CD4-positive, alpha-beta memory T cell (primary cell): ENCODE measurements at places on chromosomes 16 and 17.

- no peak for DNase-seq
Measured at GRCh38 chr16:17335826-17336529, 134.8 kb downstream of the XYLT1 start.

DNA sequence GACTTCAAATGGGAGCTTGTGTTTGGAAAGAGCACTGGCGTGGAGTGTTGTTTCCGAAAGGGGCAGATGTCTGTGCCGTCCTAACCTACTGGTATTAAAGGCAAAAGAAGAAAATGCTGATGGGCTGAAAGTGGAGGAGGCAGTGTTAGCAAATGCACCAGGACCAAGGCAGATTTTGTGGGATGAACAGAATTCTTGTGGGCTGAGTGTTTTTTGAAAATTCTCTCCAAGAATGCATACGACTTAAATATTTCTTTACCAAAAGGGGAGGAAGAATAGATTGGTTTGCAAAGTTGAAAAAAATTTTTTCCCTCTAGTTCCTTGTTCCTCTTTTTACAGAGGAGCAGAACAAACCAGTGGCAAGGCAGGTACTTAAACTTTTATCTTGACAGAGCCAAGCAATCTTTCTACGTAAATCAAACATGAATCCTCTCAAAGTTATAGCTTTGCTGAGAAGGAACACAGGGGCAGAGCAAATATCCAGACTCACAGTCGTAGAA lies 16.8 kb downstream of the MARCHF10 start:
- DNase-seq = no peak

DNA sequence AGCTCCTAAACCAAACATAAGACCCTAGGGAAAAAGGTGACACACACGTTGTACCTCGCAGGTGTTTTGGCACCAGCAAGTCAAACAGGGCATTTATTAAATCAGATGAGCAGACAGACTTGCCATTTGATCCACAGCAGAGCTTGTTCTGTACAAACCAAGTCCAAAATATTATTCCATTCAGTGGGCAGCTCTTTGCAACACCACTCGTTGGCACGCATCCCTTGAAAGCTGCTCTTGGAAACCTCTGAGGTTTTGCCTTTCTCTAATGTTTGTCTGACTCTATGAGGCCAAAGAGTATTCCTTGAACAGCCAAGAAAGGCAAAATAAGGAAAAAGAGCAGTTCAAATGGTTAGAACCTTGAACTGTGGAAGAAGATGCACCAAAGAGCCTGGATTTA lies 12.7 kb downstream of the TMEM100 start:
- no peak for DNase-seq

- no peak for DNase-seq
Measured at GRCh38 chr17:62760059-62760944, 47.8 kb downstream of the MARCHF10 start.

DNA sequence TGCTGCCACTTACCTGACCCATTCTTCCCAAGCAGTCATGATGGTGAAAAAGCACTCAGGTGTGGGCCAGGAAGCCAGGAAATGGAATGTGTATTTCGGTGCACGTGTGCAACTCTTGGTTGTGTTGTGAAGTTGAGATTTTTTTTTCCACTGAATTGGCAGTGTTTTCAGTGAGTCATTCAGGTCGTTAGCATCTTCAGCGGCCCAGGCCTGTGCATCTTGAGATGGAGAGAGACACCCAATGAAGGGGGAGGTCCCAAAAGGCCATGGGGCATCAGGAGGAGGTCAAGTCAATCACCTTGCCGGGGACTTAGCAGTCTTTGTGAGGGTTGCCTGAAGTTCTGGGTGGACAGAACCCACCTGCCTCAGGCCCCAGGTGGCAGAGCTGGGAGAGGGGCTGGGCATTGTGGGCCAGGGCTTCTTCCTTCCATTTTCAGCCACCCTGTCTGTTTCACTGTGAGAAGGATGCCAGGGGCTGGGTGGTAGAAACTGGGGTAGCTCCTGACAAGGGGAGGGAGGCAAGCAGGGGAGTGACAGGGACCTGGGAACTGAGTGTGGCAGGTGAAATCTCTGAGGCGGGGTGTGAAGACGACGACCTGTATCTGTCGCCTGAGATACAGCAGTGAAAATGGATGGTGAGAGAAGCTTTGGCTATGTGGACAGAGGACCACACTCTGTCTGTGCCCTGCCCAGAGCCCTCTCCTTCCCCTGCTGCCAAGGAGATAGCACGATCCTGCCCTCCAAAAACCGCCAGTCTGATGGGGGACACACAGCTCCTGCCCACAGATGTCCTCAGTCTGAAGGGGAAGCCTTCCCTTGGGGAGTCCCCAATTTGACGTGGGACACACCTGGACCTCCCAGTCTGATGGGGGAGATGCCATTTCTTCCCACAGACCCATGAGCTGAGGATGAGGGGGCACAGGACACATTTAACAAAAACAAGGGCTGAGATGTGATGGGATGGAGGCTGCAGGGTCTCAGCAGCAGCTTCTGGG lies 11.9 kb downstream of the TBKBP1 start:
- DNase-seq = no peak

DNA sequence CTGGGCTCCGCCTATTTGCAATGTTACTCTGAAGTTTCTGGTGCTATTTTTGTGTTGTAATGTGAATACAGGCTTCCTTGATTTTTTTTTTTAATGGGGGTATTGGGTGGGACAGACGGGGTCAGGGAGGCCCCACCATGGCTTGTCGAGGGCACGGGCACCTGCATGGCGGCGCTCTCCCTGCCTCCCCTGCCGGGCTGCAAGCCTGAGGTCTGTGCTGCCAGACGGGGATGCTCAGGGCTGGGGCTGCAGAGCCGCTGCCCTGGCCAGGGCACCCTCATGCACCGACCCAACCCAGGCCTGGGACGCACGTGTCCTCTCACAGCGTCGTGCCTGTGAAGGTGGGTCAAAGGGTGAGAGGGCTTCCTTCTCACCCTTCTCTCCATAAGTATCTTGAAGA lies 13.0 kb upstream of the ZFPM1 start:
- no peak for DNase-seq

DNA sequence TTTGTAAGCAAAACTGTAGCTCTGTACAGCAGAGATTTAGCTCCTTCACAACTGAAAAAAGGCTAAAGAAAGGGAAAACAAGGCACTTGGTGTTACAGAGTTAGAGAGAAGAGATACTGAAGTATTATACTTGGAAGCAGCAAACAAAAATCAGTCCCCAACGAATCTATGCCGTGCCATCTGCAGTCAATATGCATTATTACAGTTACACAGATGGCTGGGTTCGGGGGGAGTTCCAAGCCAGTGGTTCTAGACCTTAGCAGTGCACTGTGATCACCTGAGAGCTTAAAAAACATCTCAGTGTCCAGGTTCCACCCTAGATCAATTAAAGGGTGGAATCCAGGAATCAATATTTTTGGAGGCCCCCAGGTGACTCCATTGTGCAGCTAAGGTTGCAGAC lies 489.9 kb downstream of the SHISA9 start:
- DNase-seq = no peak

- no peak for DNase-seq
Measured at GRCh38 chr16:30082545-30083090, 6.8 kb downstream of the PPP4C start.

GRCh38 chr17:41484920-41485904 lies 4.3 kb upstream of the KRT35 start:
- no peak for DNase-seq

DNA sequence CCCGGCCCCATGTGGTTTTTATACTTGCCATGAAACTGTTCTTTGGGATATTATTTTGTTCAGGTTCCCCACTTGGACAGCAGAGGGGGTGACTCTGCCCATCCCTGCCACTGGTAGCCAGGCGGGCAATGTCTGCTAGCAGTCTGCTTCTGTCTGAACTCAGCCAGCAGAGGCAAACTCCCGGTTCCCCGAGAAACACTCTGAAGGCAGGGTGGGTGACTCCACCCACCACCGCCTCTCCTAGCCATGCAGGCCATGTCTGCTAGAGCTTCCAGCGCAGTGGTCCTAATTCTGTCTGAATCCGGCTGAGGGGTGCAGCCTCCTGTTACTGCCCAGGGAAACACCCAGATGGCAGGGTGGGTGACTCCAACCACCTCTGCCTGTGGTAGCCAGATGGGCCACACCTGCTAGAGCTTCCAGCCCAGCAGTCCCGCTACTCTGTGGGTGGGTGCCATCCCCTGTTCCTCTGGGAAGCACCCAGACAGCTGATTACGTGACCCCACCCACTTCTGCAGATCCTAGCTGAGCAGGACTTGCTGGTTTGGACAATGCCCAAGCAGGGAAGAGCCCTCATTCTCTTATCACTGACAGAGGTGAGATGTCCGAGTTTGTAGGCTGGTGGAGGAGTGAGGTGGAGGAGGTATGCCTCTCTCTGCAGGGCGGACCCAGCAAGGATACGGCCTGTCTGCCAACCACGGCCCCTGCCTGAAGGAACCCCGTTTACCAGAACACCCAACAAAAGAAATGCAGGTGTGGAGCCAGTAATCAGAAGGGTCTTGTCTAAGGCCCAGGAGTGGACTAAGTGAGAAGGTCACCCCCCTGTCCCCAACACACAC lies 22.4 kb downstream of the NLRP1 start:
- DNase-seq = no peak

DNA sequence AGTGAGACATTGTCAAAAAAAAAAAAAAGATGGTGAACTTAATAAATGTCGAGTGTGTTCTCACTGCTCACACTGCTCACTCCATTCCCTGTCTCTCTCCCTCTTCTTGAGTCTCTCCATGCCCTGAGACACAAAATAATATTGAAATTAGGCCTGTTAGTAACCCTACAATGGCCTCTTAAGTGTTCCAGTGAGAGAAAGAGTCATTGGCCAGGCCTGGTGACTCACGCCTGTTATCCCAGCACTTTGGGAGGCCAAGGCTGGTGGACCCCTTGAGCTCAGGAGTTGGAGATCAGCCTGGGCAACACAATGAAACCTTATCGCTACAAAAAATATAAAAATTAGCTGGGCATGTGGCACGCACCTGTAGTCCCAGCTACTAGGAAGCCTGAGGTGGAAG lies 16.2 kb upstream of the CSF3 start:
- no peak for DNase-seq

DNA sequence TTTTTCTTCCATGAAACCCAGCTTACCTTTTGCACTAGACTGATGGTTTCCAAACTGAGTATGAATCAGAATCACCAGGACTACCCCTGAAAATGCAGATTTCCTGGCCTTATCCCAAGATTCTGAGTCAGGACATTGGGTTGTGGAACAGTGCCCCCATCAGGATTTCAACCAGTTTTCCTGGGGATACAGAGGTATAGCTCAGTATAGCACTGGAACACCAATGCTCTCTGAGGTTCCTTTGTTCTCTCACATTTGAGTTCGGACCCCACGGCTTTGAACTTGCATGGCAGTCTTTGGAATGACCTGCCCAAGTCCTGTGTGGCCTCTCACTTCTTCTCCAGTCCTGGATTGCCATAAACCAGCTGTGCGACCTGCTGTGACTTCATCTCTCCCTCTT lies 12.8 kb upstream of the CCL8 start:
- DNase-seq = no peak

- no peak for DNase-seq
Measured at GRCh38 chr16:50301626-50302471, 35.5 kb downstream of the ADCY7 start.
